Activated naive CD8-positive, alpha-beta T cell treated with anti-CD3 and anti-CD28 coated beads for 36 hours (primary cell): ENCODE measurements at places on chromosomes 2 and 18.

DNA sequence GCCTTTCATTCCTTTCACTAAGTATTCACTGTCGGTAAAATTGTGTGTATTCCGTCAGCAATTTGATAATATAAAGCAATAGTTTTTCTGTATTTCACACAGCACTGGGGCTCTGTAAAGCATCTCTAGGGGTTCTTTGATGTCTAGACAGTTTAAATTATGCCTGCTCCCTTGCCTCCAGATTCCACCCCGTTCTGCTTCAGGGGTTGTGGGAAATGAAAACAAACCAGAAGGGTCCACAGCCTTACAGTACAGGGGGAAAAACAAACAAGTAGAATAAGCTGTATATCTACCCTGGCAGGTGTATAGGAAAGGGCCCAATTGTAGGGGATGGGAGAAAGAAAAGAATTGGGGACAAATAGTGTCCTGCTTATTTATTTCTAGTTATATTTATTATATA lies 63.1 kb downstream of the ASXL3 start:
- no peak for DNase-seq

- DNase-seq = no peak
These were observed 36.4 kb downstream of the TMEM17 start for GRCh38 chr2:62469548-62469947.

DNA sequence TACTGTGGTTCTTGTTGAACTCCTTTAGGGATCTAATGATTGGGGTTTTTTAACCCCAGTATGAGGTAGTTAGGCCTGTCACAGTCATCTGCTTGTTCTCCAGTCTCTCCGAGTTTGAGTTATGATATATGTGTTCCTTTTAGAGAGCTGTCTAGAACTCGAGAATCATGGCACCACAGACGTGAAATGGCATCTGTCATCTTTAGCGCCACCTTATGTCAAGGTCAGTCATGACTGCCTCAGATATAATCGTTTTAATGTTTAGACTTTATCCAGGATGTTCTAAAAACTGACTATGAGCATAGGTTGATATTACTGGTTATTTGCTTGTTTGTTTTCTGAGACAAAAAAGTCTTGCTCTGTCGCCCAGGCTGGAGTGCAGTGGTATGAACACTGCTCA lies 112.2 kb downstream of the CEP192 start:
- DNase-seq = no peak

DNA sequence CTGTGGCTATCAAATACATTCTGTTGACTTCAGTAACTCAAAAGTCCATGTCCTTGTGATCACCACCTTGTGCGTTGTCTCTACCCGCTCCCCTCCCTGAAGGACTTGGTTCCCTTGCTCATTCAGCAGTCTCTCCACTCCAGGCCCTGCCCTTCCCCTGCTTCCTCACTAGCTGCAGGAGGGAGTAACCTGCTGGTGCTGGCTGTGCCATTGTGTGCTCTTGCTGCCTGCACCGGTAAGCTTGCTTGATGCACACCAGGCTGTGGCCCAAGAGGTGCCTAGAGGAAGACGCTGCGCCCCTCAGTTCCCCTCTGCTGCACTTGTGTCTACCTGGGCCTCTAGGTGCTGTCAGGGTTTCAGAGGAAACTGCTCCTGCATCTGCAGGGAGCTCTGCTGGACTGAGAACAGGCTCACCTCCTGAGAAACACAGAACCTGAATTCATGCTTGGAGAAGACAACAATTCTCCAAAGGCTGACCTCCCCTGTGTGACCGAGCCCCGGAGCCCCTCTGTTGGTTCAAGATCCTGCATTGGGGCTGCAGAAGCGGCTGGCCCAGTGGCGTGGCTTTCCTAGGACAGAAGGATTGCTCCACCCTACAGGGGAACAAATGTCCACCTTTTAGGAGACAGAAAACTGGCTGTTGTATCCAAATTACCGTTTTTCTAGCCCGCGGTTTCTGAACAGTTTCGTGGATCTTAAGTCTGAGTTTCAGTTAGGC lies 33.6 kb downstream of the PTPRM start:
- no peak for DNase-seq

DNA sequence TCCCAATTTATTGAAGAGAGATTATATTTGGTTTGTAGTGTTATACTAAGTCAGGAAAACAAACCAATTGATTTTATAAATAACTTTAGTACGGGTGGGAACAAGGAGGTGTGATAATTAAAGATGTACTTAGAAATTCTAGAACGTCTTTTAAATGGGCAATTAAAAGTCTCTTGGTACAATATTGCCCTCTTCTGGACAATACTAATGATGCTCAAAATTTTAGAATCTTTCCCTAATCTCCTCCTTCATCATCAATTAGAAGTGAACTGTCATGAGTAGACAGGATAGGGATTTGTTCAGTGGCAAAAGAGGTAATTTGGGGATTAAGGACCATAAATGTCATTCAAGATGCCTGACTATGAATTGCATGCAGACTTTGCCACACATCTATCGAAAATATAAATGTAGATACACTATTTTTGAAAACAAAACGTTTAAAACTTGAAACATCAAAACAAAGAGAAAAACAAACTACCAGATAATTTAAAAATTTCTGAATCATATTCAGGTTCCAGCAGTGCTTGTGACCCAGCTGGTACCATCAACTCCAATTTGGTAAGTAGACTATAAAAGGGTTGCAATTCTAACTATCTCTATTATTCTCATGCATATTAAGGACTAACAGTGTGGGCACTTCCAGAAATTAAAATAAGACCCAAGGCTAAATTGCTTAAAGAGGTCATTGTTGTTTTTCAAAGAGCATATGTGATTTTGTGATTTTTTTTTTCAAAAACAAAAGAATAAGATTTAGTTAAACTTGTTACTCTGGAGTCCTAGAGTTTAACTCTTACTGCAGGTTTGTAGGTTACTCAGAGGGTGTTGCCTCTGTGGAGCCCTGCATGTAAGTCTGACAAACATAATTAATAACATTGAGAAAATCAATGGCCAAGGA lies 123.5 kb downstream of the LAMA3 start:
- DNase-seq = no peak

DNA sequence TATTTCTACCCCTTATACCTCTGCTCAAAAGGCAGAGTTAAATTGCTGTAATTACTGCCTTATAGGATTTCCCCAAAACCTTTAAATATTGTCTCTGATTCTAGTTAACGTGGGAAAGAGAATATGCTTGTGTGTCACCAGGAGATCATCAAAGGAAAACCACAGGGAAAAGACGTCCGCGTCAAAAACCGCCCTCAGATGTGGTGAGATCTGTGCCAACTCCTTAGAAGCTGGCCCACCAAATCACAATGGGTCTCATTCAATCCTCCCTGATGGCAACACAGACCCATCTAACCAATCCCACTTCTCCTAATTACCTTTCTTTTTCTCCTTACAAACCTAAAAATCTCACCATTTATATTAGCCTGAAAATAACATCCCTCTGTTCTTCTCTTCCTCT lies 25.4 kb downstream of the VPS54 start:
- DNase-seq = no peak

DNA sequence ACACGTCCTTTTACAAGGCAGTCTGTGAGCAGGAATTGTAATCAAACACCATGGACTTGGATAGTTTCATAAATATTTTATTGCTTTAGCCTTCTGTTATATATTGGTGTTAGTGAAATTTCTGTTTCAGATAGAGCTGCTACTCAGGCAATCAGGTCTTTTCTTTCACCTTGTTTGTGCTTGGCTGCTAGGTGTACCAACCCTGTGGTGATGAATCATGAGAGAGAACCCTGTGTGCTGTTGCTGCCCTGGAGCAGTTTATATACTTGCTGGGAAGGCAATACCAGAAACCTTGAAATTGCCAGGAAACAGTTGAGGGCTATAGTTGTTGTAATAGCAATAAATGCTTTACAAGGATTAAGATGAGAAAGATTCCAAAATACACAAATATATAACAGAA lies 84.5 kb downstream of the FSHR start:
- DNase-seq = no peak

- no peak for DNase-seq
These were observed 87.4 kb downstream of the ZNF516 start for GRCh38 chr18:76407681-76408080.

GRCh38 chr2:73386342-73386868 lies 769 bp downstream of the ALMS1 start:
- no peak for DNase-seq

GRCh38 chr2:6960659-6961058 lies 43.4 kb downstream of the RNF144A start:
- no peak for DNase-seq

GRCh38 chr2:84102274-84102673 lies 356.8 kb downstream of the SUCLG1 start:
- no peak for DNase-seq
